Activated T-helper 2 cell treated with anti-CD3 and anti-CD28 coated beads, Interferon-gamma antibody, Interleukin-2, Interleukin-4, amounts not matched to agents 10 μg/mL and 5 μg/mL and 100 μg/mL, durations not matched to agents 14 hours and 24 hours and 36 hours (primary cell): ENCODE measurements at places on chromosomes 16 and 17. TPM values are rescaled to one million over a fixed set of nuclear protein-coding genes. Genes with fewer than 3 reads are reported as not detected.

The PPP1R27 gene
- total RNA-seq: not detected in 2 replicates

The NPIPA2 gene
- total RNA-seq: 4.8 and 5.1 TPM in 2 replicates

The KLHL10 gene
- total RNA-seq: 0.16 and 0.23 TPM in 2 replicates

The INCA1 gene
- 0.43 and 0.53 TPM in 2 replicates for total RNA-seq

The SCNN1G gene
- not detected in 2 replicates for total RNA-seq

The FBXL16 gene
- total RNA-seq: 5.8 and 6.4 TPM in 2 replicates

The TBC1D3H gene
- total RNA-seq: not detected in 2 replicates

The FBXW10B gene
- 0.46 and 0.55 TPM in 2 replicates for total RNA-seq

The SLC16A13 gene
- total RNA-seq: 15.8 and 17.4 TPM in 2 replicates

The GFER gene
- 39.2 and 40.0 TPM in 2 replicates for total RNA-seq

The SLC13A2 gene
- not detected in 2 replicates for total RNA-seq

The BIRC5 gene
- 48.4 and 48.6 TPM in 2 replicates for total RNA-seq

The CCL2 gene
- not detected in 2 replicates for total RNA-seq

The BEAN1 gene
- not detected in 2 replicates for total RNA-seq

The PRCD gene
- not detected in 2 replicates for total RNA-seq

DNA sequence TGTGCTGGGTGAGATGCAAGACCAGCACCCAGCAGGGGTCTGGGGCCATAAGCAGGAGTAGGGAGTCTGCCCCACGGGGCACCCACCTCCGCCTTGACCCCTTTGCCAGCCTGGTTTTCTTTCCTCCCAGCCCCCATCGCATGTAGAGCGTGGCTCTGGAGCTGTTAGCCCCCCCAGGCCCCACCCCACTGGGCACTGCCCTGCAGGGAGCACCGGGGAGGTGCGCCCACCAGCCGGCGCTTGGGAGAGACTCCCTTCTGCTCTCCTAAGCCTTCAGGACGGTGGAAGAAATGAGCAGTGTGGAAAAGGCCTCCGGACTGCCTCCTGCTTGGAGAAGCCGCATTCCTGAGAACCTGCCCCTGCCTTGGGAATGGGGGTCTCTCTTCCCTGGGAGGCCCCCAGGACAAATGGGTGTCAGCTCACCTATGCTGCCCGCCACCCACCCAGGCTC lies 186.2 kb downstream of the IRF8 start:
- DNase-seq: no peak

- no peak for DNase-seq
Measured at GRCh38 chr17:4956493-4957061, 5.7 kb downstream of the ENO3 start.

GRCh38 chr17:1186214-1186820 lies 6.5 kb upstream of the ABR start:
- no peak for DNase-seq

GRCh38 chr16:2751577-2752034 lies 832 bp upstream of the SRRM2 start:
- DNase-seq: no peak

GRCh38 chr17:29390851-29391631 lies 878 bp downstream of the TAOK1 start:
- peak; percentile 10 for DNase-seq

DNA sequence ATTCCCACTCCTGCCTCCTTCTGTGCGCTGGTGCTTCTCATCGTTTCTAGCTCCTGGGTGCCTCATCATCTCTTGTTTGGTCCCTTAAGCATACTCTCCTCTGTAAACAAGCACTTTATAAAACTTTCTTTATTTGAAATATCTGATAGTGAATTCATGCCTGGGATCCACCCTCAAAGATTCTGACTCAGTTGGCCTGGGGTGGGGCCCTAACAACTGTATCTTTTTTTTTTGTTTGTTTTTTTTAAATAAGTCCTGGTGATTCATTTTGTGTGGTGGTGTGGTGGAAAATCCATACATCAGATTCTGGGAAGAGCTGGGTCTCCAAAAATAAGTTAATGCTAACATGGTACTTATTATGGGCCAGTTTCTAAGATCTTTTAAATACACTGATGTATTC lies 678.3 kb downstream of the TOX3 start:
- no peak for DNase-seq

DNA sequence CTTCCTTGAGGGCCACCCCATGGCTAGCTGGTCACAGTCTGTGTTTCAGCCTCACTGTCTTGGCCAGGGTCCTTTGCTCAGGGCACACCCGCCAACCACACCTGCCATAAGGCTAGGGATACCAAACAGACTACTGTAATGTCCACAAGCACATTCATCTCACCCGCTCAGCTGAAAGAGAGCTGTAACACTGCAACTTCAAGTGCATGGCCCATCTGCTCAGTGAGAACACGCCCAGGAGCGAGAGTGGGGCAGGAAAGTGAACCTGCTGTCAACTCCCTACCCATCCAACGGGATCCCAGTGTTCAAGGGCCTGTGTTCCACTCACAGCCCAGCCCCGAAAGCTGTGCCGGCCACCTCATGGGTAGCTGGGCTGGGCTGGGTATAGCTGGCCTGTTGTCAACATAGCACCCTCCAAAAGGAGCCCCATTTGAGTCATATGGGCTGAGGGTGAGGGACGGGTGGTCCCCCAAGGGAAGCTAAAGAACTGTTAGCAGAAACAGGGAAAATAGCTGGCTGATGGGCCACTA lies 55.7 kb downstream of the SCNN1B start:
- no peak for DNase-seq

- DNase-seq: no peak
Measured at GRCh38 chr17:193841-194806, 12.7 kb upstream of the DOC2B start.

GRCh38 chr16:51851111-51851510 lies 695.8 kb downstream of the TOX3 start:
- DNase-seq: no peak

GRCh38 chr17:65556014-65556909 lies 5.2 kb downstream of the AXIN2 start:
- DNase-seq: peak; percentile 80

- DNase-seq: no peak
Measured at GRCh38 chr17:57044976-57045867, 39.8 kb upstream of the AKAP1 start.

- peak; percentile 17 for DNase-seq
Measured at GRCh38 chr16:72921106-72921505, 126.8 kb downstream of the ZFHX3 start.

- no peak for DNase-seq
Measured at GRCh38 chr17:58224315-58224714, 5.3 kb upstream of the MKS1 start.

- DNase-seq: no peak
Measured at GRCh38 chr17:72334205-72334604, 213.4 kb downstream of the SOX9 start.

- DNase-seq: no peak
Measured at GRCh38 chr17:10070690-10071089, 127.7 kb downstream of the GAS7 start.

DNA sequence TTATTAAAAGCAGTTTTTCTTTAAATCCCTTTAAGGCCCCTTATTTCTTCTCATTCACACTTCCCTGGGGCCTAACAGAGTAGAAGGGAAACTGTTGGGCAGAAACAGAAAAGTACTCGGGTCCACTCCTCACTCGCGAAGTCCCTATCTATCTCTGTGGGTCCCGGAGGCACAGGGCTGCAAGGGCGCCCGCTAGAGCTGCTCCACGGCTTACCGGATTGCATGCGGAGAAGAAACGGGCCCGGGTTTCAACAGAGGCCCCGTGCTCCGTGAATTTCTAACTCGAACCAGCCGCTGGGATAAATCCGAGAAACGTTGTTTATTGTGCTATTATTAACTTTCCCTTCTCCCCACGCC lies 4.3 kb downstream of the CBLN1 start:
- no peak for DNase-seq

DNA sequence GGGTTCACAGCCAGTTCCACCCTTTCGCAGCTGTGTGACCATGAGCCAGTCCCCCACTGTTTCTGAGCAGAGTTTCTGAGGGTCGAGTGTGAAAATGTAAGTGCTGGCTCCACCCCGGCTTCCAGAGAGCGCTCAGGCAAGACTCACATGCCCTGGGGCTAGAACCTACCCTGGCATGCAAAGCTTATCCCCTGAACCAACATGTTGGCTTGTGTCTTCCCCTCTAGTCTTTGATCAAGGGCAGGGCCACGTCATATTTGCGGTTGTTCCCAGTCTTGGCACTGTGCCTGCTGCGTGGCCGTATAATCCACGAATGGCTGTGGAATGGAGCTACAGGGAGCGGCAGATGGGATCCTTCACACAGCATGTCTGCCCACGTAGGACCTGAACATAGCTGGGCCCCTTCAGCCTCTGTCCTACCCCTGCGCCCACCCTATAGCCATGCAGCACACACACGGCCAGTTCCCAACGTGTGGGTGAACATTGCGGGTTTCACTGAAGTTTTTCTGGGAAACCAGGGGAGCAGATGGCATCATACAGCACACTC lies 84.8 kb downstream of the MRM1 start:
- DNase-seq: no peak

DNA sequence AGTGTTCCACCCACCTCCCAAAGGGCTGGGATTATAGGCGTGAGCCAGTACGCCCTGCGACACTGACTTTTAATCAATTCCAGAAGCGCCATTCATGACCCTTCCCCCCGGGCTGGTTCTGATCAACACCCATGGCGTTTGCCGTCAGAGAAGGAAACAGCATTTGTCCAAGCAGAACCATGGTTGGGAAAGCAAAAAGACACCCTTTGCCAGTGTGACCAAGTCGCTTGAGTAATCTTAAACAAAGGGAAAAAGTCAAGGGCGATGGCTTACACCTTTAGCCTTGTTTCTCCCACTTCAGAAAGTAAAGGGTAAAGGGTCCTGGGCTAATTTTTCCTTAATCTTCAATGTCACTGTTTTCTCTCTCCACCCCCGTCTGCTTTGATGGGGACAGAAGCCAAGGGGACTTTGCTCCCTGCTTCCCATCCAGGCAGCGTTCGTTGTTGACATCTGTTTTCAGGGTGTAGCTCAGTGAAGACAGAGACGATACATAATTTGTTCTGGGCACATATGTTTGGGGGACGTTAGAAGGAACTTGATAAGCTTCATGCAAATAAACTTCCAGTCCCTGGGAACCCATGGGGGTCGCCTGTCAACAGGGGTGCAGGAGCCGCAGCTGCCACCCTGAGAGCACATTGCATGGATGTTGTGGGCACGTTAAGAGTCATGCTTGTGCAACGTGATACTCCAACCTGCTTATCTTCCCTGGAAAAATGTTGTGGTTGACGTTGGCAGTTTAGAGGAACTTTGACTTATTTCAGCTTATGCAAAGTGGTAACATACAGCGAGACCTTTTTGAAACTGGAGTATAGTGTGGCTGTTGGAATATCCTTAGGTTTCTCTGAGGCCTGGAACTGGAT lies 50.6 kb upstream of the TANGO6 start:
- no peak for DNase-seq

DNA sequence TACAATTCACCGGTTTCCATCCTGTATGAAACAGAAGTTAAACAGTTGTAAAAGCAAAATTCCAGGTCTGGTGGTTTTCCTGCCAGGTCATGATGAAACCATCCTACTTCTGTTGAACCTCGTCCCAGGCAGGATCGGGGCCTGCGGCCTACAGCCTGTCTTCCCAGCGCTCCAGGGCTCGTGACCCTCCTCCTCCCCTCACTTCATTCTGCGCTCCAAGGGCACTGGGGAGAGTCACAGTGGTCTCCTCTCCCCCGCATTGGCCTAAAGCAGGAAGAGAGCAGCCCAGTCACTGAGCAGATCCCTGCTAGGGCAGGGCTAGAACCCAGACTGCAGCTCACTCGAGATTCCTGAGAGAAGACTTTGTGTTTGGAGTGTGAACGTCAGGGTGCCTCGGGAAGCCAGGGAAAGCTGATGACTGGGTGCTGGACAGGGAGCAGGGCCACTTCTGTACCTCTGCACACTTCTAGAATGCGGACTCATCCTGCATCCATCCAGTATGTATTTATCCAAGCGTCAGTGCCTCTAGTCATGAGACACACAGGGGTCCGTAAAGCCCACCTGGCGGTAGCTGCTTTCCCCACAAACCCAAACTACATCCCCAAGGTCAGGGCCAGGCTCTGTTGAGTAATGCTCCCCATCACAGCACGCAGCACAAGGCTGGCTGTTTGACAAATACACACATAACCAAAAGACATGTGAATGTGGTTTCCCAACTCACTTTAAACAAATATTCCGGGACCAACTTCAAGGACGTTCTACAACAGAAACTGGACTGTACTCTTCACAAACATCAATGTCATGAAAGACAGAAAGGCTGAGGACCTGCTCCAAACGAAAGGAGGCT lies 1.7 kb upstream of the ITGAE start:
- no peak for DNase-seq

GRCh38 chr17:55442953-55443683 lies 21.5 kb upstream of the MMD start:
- DNase-seq: no peak

DNA sequence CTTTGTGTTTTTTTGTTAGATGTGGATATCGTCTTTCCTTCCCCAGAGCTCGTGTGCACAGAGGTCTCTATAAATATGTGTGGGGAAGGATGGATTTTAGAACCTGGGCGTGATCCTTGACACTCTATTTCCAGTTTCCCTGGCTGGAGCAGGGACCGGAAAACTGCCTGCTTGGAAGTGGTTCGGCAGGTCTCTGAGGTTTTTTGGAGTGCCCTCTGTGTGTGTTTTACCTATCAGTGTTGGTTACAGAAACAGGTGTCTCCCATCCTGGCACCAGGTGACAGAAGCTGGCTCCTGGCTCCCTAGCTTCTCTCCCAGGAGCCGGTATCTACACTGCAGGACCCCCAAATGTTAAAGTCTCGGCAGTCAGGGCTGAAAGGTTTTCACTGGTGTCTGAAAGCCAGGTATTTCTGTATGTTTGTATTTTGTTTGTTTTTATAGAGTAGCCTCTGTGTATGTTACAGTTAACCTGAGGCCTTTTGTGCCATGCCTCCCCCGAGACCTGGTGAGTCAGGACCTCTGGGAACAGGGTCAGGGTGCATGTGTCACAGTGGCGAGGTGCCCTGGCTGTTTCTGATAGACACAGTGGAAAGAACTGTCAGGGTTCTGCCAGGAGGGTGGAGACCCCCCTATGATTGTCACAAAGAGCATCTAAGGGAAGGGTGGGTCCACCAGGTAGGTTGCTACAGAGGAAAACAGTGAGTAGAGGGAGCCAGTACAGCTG lies 31.3 kb downstream of the ZC3H18 start:
- DNase-seq: no peak

DNA sequence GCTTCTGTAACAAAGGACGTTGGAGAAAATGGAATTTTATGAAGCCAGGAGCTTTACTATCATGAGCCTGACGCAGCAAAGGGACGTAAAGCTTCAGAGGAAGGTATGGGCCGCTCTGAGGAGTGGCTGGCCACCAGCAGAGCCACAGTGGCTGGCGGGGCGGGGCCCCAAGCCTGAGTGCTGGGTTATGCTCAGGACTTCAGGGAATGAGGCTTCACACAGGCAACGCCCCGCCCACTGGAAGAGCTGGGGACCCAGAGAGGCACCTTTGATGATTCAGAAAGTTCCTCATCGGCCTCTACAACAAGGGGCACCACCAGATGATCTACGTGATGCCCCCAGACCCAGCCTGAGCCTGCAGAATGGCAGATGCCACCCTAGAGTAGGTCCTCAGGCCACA lies 8.8 kb downstream of the NOB1 start:
- no peak for DNase-seq
